ENCODE measurements at places on chromosomes 5 and 9.

DNA sequence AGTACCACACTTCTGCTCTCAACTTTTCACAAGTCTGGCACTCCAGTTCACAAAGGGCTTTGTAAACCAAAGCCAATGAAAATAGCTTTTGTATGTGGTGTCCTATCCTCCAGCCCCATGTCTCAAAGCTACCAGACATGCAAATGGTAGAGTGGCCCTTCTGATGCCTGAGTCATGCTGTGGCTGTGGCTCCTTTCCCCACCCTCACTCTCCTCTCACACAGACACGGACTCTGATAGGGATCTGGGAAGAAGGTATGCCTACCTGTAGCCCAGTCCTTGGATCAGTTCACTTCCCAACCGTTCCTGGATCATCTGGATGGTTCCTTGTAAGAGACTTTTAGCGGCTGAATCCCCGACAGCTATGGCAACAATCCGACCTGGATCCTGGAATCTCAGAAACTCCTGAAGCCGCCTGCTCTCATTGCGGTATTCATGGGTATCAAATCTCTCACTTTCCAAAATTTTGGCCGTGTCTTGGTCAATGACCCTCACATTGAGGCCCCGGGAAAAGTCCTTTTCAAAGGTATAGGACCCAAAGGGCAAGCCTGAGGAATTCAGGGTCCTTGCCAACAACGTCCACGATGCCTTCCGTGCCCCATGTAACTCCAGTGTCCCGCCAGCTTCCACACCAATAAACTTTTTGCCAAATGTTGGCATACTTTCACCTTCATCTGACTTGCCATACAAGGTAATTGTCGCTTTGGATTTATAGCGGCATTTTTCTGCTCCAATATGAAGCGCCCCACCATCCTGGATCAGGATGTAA lies 23.4 kb downstream of the CEMIP2 start:
- no peak for DNase-seq

DNA sequence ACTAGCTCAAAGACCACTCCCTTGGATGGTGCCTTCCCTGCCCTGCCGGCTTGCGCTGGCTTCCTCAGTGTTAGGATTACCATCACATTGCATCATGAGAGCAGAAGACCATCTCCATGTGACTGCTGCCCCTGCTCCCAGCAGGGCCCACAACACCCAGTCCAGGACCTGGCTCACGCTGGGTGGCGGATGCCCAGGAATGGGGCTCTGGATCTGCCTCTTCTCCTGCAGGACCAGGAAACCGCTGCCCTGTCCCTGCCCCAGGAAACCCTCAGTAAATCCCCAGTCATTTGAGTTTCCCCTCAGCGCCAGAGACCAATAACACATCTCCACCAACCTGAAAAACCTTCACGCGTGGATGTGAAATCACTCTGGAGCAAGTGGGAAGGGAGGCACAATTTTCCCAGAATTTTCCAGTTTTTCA lies 3.3 kb upstream of the RNF44 start:
- DNase-seq: no peak

GRCh38 chr5:11397549-11397948 lies 506.7 kb downstream of the CTNND2 start:
- DNase-seq: no peak

GRCh38 chr5:169637085-169637548 lies at the start of gene DOCK2:
TSS of gene DOCK2 (plus strand) at chr5:169637275. CDS start at chr5:169637327, 52 bp downstream.
- DNase-seq: peak; percentile 77

DNA sequence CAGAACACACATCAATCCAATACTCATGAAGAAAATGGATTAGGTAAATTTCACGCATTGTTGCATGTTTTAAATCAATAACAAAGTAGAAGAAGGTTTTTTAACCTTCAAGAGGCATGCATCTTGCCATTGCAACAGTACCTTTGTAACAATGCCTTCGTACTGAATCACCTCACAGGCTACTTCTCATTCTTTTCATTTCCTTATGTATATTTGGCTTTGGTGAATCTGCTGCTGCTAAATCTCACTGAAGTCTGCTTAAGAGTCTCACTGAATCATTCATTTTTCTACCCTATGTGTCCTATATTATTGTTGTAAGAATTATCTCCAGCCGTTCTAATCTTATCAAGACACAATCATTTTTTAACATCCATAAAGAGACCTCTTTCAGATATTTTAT lies 152.5 kb downstream of the CDH10 start:
- DNase-seq: no peak

DNA sequence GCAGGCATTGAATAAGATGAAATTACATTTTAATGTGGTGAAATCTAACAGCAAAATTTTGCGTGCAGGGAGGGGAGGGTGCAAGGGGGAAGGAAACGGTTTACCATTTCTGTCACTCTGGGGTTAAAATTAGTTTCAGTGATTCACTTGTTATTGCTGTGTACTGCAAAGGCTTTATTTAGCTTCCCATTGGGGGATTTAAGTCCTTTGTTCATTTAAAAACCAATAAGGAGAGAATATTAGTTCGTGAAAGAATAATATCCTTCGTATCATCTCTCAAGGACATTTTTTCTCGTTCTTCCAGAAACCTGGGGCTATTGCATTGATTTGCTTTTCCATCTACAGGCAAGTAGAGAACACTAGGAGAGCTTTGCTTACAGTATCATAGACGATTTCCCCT lies 667.8 kb upstream of the RGMB start:
- no peak for DNase-seq

DNA sequence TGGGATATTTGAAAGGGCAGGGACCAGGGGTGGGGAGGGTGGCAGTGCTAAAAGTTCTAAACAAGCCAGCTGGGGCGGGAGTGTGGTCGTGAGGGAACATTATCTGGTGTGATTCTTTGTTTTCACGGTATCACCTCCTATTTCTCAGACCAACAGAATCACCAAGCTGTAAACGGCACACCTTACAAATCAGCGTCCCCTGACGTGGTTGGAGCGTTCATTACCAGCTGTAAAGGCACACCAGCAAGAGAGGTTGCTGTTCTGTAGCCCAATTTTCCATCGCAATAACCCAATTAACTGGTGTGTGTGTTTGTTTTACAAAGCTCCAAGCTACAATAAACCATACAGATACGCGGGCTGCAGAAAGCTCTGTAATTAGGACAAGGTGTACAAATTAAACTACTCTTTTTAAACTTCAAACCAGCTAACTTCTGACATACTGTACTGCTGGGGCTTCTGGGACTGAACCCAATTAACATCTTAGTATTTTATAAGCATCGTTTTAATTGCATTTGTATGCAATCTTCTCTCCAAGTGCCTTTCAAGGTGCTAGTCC lies 303.6 kb upstream of the CLINT1 start:
- no peak for DNase-seq

GRCh38 chr5:112554101-112554977 lies 135.3 kb upstream of the EPB41L4A start:
- DNase-seq: no peak

- DNase-seq: no peak
These were observed 24.6 kb downstream of the PSAT1 start for GRCh38 chr9:78321505-78321904.

DNA sequence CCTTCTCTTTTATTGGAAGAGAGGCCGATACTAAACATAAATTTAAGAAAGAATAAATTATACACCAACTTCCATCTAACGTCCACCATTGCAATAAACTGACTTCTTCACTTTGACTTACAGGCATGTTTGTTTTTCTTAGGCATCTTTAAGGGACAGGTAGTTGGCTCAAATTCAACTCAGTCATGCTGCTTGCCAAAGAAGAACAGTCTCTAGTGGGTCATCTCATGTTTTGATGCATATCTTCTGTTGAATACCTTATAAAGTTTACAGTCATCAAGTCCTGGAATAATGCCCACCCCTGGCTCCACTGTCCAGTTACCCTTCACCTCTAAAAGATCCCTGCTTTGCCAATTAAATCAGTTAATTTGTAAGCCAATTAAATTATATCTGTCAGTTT lies 328.2 kb upstream of the GRAMD2B start:
- DNase-seq: no peak

GRCh38 chr5:38739011-38739704 lies 106.7 kb upstream of the OSMR start:
- no peak for DNase-seq

DNA sequence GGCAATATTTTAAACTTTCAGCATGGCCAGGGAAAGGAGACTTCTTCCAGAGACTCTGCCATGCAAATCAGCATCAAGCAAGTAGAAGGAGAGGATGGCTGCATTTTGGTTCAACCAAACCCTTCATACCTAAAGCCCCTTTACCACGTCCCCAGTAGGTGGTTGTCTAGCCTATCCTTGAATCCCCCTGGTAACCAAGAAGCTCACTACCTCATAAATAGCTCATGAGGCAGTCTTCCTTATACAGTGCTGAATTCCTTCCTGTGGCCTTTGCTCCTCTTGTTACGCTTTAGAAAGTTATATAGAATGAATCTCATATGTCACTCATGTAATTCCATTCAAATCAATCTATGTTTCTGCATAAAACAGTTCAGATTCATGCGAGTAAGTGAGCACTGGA lies 289.5 kb upstream of the SLC30A5 start:
- no peak for DNase-seq

GRCh38 chr9:129023036-129023907 lies 4.9 kb downstream of the SH3GLB2 start:
- DNase-seq: no peak

DNA sequence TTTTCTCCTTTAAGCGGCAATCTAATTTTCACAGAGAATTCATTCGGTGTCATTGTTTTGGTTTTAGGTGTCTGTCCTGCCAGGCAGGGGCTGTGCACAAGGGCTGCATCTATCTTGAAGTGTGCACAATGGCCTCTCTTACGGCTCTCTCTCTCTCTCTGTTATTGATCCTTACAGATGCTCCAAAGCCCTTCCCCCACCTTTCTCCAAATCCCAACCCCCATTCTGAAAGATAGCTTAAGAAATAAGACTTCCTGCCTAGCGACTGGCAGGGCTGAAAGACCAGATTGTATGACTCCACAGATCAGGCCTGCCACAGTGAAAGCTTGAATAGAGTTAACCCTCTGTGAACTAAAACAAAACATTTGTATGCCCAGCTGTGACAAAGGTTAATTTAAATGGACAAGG lies 86.5 kb upstream of the NR5A1 start:
- no peak for DNase-seq

DNA sequence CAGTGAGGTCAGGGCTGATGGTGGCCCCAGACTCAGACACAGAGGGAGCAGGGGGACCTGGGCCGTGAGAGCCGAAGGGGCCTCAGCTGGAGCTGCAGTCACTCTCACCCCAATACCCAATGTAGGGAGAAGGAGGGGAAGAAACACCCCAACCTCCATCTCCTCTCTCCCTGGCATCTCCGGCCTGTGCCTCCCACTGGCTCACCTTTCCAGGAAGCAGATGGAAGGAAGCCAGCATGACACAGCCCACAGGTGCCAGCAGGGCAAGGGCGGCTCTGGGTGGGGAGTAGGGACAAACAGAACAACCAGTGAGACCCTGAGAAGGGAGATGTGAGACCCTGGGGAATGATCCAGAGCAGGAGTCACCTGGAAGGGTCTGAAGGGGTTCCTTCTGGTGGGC lies 3.0 kb upstream of the CRB2 start:
- DNase-seq: no peak

DNA sequence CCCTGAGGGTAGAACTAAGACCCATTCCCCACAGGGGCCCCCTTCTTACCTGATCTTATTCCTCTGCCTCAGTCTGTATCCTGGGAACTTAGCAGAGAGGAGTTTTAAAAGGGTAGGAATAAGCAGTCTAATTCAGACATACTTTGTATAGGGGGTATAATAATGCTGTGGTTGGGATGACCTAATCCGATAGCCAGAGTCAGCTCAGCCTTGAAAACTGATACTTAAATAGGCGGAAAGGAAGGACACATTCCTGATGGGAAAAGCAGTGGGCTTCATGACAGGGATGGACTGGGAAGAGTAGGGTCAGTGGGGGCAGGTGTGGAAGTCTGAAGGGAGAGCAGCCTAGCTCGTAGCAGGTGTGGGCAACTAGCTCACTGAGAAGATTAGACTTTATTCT lies 52.2 kb upstream of the TESK1 start:
- no peak for DNase-seq

- no peak for DNase-seq
These were observed 106.7 kb downstream of the EFNA5 start for GRCh38 chr5:107563959-107564544.

GRCh38 chr5:128722551-128722950 lies 184.5 kb upstream of the FBN2 start:
- DNase-seq: no peak

- DNase-seq: no peak
These were observed 40.9 kb upstream of the RXRA start for GRCh38 chr9:134285215-134285845.

DNA sequence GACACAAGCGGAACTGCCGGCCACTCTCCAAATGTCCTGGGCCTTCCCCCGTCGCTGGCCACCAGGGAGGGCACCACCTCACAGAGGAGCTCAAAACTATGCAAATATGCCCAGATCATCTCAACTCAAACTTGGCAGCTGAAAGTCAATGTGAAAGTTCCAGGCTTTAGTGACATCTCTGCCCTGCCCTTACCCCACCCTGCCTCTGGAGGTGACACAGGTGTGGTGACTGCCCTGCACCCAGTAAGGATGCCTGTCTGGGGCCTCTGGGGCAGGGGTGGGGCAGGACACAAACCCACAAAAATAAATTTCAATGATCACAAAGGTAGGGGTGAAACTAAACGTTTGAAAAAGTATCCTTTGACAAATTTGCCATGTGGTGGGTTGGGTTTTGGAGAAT lies 213.4 kb downstream of the HSPA4 start:
- no peak for DNase-seq

- no peak for DNase-seq
These were observed 384.7 kb downstream of the BNC2 start for GRCh38 chr9:16485575-16486321.

- no peak for DNase-seq
These were observed 259.8 kb downstream of the NDUFS4 start for GRCh38 chr5:53820119-53820801.

DNA sequence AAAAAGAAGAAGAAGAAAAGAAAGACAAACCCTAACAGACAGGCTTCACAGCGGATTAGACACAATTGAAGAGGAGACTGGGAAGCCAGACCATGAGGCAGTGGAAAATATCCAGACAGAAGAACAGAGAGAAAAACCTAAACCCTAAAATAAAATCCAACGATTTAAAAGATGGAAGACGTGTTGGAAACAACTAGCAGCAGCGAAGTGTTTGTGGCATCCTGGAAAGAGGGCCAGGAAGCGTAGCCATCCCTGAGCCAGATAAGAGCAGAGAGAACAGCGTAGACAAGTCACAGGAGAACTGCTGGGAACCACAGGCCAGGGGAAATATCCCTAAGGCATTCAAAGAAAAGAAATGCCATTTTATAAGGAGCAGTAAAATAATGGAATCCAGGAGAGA lies 39.7 kb upstream of the NKD2 start:
- DNase-seq: no peak

GRCh38 chr5:80686757-80687156 lies 32.0 kb upstream of the DHFR start:
- no peak for DNase-seq

Data from activated CD4-positive, alpha-beta T cell treated with anti-CD3 and anti-CD28 coated beads, Interleukin-2, Interleukin-4, amounts not matched to agents 100 ng/mL and 50 ng/mL, durations not matched to agents 16 hours and 8 hours (primary cell).